ENCODE measurements at places on chromosomes 12 and 14. TPM values are rescaled to one million over a fixed set of nuclear protein-coding genes. Genes with fewer than 3 reads are reported as not detected.
A peak's percentile ranks its signal among the peaks of the same experiment; 100 is the strongest.

GRCh38 chr12:77236066-77236465, 170.7 kb upstream of the E2F7 start:
- ATAC-seq, result no peak

- no peak for ATAC-seq
Observed at GRCh38 chr12:16228067-16228466, 49.4 kb downstream of the SLC15A5 start.

DNA sequence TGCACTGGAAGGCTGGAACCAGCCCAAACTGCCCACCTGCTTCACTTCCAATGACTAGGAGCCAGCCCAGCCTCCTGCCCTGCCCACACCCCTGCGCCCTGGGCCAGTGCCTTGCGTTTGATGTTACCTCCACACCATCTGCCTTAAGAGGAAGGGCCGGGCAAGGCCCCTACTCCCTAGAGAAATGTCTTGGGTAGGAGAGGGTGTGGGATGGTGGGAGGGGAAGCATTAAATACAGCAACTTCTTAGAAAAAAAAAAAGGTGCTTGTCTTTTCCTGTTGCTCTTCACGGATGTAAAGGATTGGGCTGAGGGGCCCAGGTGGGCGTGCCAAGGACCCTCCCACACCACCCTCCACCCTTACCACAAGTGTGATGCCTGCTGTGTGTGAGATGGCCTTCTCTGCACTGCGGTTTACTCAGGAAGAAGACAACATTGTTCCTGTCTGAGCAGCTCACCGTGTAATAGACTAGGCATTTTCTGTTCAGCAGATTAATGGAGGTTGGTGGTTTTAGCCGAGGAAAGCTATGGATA, 99.9 kb downstream of the NINJ2 start:
- no peak for ATAC-seq

- no peak for ATAC-seq
Observed at GRCh38 chr12:92398565-92399309, 253.1 kb upstream of the BTG1 start.

GRCh38 chr12:68853396-68854077, 45.6 kb downstream of the MDM2 start:
- no peak for ATAC-seq

DNA sequence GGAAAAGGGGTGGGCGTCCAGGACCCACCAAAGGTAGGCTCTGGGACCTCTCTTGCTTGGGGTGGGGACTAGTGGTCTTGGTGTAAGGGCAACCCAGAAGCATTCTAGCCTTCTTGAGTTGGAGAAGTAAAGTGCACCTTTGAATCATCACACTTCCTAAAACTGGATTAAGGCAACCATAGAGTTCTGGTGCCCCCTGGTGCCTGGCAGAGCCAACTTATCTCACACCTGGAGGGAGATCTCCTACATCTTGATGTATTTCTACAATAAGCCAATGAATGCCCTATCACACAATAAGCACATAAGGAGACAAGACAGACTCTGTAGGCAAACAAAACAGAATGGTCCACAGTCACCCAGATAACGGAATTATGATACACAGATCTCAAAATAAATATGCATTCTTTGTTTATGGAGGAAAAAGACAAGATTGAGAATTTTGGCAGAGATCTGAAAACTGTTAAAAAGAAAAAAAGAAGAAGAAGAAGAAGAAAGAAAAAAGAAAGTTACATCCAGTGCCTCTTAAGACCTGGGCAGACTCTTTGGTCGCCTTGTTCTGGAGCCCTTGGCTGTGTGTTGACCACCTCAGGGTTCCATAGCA, 95.9 kb upstream of the PPP2R5C start:
- peak; percentile 57 for ATAC-seq

DNA sequence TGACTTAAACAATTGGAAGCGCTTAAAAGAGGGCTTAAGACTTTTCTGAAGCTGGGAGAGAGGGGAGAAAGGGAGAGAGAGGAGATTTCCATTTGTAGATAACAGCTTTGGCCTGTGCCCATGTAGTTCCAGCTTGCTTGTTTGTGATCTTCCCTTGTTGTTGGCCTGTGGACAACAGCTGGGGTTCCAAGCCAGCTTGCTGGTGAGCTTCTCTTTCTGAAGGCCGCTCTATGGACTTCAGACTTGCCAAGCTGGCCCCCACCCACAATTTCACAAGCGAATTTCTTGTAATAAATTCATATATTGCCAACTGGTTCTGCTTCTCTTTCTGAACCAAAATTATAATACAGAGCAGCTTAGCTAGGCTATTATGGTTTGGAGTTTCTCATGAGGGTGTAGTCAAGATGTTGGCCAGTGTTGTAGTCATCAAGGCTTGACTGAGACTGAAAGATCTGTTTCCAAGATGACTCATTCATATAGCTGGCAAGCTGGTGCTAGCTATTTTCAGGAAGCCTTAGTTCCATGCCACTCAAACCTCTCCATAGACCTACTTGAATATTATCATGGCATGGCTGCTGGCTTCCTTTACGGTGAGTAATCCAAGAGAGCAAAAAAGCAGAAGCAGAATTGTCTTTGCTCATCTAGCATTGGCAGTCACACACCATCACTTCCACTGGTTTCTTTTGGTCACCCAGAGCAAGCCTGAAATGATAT, 89.4 kb downstream of the ATP23 start:
- no peak for ATAC-seq

DNA sequence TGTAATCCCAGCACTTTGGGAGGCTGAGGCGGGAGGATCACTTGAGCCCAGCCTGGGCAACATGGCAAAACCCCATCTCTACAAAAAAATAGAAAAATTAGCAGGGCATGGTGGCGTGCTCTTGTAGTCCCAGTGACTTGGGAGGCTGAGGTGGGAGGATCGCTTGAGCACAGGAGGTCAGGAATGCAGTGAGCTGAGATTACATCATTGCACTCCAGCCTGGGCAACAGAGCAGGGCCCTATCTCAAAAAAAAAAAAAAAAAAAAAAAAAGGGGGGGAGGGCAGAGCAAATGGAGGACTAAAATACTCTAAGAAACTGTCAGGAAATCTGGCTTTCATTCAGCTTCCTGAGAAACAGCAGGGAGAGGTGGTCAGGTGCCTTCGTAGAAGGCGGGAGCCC, 31.7 kb upstream of the TSPAN9 start:
- no peak for ATAC-seq

GRCh38 chr12:114851981-114852380, 168.0 kb upstream of the TBX3 start:
- no peak for ATAC-seq

Gene PTPRO
- 2.1 TPM for total RNA-seq

Gene AKAP3
- 5.2 TPM for total RNA-seq

Gene TSPAN9
- 9.8 TPM for total RNA-seq

Gene MUCL1
- total RNA-seq, result not detected

Gene PACS2
- total RNA-seq, result 18.0 TPM

Gene SCYL2
- 42.0 TPM for total RNA-seq

Gene CMTM5
- total RNA-seq, result 0.54 TPM

Data from motor neuron (in vitro differentiated cells).